ENCODE measurements at places on chromosomes 6 and 20.

DNA sequence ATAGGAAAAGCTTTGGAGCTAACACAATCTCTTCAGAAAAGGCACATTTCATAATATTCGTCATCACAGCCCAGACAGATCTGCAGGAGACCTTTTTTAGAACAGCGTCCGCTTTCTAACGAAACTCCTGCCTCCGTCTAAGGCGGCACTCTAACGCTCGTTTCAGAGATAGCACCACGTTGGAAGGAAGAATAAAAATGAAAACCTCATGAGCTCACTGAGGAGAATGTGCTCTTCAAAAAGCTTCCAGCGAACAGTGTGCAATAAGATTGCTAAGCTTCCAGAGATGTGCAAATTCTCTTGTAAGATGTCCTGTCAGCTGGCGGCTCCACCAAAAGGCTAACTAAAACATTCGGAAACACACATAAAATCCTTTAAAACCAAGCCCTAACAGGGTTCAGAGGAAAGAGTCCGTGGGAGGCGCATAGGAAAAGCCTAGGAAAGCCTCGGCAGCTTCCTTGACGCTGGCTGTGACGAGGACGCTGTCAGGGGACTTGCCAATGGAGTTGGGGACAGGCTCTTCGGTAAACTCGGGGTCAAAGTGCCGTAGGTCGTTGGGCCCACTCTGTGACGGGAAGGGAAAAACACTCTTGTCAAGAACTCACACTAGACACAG is 117.6 kb upstream of the SLC2A12 start:
- DNase-seq, result no peak

GRCh38 chr6:109632405-109632804 is 58.6 kb downstream of the AK9 start:
- DNase-seq, result no peak

DNA sequence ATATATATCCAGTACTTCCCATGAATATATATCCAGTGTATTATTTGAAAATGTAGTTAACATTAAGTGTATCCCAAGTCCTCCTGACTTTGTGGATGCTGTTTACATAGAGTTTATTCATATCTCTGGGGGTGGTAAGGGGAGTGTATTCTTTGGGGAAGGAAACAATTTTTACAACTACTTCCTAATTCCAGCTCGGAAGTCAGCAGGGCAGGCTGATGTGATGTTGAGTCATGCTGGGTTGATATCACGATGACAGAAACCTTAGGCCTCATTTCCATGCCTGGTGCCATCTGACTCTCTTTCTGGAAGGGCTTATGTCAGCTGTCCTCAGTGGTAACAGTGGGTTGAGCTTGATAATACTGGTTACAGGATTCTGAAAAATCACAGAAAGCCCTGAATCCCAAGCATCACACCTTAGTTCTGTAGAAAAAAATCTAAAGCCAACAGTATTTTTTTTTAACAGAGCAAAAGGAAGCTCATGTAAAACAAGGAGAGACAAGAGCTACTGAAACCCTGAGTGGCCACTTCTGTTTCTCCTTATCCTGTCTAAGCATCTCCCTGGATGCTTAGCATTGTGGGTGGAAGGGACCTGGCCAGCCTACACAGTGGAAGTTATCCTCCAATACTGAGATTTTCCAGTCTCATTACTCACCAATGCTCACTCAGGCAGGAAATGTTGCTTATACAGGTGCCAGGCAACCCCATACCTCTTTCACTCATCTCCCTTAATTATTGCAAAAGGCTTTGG is 75.2 kb upstream of the IYD start:
- peak; percentile 21 for DNase-seq

DNA sequence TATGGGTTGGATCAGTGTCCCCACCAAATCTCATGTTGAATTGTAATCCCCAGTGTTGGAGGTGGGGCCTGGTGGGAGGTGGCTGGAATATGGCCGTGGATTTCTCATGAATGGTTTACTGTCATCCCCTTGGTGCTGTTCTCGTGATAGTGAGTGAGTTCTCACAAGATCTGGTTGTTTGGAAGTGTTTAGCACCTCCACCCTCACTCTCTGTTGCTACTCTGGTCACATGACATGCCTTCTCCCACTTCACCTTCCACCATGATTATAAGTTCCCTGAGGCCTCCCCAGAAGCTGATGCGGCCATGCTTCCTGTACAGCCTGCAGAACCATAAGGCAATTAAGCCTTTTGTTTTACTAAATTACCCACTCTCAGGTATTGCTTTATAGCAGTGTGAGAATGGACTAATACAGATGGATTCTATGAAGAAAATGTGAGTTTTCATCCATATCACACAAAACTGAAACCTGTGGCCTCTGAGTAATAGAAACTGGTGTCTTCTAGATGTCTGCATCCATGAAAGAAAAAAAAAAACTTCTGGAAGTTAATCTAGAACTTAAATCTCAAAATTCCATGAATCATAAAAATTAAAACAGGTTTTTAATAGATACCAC is 39.3 kb downstream of the MBOAT1 start:
- DNase-seq, result no peak

DNA sequence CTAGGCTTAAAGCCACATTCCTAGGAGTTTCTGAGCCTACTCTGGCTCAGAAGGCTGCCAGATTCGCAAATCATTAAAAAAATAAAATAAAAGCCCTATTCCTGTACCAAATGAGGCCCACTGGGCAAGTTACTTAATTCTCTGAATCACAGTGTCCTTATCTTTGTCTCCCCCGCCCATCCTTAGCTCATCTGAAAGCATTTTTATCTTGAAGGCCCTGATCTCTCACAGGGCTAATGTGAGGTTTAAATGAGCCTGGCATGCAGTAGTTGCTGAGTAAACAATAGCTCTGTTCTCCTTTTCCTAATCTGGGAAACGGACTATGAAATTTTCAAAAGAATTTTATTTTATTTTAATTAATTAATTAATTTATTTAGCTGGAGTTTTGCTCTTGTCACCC is 2.1 kb upstream of the ZBTB12 start:
- DNase-seq, result no peak

Data from ACHN (cell line).